ENCODE measurements at places on chromosomes 12 and 14.

GRCh38 chr14:41549282-41549681, 57.4 kb upstream of the LRFN5 start:
- DNase-seq, result no peak

DNA sequence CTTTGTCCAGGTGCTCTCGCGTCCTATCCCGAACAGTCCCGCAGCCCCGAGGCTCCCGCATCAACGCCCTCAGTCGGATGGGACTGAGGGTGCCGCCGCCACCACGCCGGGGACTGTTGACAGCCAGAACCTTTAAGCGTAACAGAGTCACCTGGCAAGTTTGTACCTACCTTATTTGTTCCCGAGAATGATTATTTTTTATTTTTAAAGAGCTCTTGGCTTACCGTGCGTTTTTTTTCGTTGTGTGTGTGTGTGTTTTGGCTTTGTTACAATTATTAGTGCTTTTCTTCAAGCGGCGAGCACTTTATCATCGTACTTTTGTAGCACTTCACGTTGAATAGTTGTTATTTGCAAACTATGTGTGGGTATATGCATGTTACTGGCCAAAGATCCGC, 463 bp downstream of the COA8 start:
- no peak for DNase-seq

- no peak for DNase-seq
These were observed 131.9 kb upstream of the CPM start for GRCh38 chr12:69064734-69065443.

DNA sequence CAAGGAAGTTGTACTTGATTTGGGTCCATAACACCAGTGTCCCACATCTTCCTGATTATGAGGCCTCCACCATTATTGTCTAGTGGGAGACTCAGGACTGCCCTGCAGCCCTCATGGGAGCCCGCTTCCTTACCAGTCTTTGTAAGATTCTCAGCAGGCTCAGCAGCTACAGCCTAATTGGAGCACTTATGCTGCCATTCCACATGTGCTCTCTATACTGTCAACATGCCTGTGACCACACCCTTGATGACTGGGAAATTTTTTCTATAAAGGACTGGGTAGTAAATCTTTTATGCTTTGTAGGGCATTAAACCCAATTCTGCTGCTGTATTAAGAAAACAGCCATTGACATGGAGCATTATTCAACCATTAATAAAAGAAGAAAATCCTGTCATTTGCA, 145.5 kb upstream of the IGF1 start:
- no peak for DNase-seq

GRCh38 chr14:69468949-69469348, 15.6 kb upstream of the PLEKHD1 start:
- DNase-seq, result no peak

DNA sequence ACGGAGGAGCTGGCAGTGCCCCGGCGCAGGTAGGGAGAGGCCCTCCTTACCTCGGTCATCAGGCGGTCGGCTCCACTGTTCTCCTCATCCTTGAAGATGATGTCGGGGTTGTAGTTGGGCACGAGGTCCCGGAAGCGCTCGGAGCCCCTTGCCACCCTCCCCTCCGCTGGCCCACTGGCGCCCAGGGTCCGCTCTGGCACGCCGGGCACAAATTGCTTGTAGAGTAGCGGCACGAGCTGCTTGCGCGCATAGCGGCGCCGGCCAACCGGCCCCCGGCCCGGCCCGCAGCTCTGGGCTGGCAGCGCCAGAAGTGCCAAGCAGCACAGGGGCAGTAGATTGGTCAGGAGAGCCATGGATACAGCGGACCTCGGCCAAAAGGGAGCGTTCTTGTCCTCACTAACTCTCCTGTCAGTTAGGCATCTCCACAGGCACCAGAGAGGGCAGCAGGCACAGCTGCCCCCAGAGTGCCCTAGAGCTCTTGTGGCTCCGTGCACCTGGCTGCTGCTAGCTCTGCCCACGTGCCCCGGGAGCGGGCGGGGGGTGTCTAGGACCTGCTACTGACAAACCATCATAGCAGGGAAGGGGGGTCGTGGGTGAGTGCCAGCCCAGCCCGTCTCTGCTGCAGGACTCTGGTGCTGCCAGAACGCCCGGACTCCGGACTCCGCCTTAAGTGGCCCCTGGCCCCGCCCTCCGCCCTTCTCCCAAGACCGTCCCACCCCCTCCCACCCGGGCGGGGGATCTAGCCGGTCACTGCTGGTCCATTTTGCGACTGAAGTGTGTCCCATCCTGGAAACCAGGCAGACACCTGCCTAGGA, at the start of gene DHH:
Gene DHH, minus strand, starts transcription at position 642 of the 815 bp plus-strand sequence. Its CDS starts 289 bp downstream, at position 353.
- DNase-seq, result peak; percentile 40

- DNase-seq, result no peak
These were observed 61.1 kb upstream of the FLRT2 start for GRCh38 chr14:85468816-85469215.

- DNase-seq, result no peak
These were observed 4.1 kb downstream of the PLXNC1 start for GRCh38 chr12:94152292-94153078.

DNA sequence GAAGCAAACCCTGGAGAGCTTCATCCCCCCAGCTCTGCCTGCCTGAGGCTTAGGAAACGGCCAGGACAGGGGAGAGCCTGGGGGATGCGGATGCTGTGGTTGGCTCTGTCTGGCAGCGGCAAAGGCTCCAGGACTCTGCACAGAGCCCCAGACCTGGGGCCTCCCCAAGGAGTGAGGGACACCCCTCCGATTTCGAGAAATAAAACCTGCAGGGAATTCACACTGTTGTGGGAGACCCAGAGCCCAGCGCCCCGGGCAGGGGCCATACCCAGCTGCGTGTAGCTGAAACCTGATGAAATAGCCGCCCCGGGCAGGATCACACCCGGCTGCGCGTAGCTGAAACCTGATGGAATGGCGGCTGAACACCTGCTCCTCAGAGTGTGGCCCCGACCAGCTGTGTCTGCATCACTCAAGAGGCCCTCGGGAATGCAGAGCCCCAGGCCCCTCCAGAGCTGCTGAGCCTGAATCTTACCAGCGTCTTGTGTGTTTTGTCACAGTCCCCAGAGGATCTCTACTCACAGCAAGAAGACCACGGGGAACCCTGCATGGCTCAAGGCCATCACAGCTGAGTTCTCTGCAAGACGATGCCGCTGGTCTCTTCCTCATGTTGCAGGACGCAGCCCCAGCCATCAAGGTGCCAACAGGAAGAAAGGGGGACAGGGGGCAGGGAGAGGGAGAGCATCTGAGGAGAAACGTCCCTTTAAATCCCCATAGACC, 46.5 kb upstream of the GALNT9 start:
- DNase-seq, result no peak

- no peak for DNase-seq
These were observed 271.9 kb downstream of the CPNE8 start for GRCh38 chr12:38633511-38633910.

GRCh38 chr12:63888908-63889635, 44.6 kb downstream of the SRGAP1 start:
- DNase-seq, result no peak

GRCh38 chr12:43309959-43310358, 242.0 kb downstream of the ADAMTS20 start:
- DNase-seq, result no peak

GRCh38 chr12:14948672-14949071, 10.3 kb upstream of the ERP27 start:
- DNase-seq, result peak; percentile 52

- peak; percentile 8 for DNase-seq
These were observed 69.2 kb upstream of the ARID2 start for GRCh38 chr12:45660330-45660729.

- no peak for DNase-seq
These were observed at the start of the genes FOXA1 and TTC6 for GRCh38 chr14:37594971-37595808. TSS of gene FOXA1 (minus strand) at chr14:37595249. CDS start at chr14:37594972, 277 bp downstream. TSS of gene TTC6 (plus strand) at chr14:37595629. CDS start at chr14:37622065, 26,436 bp downstream.

DNA sequence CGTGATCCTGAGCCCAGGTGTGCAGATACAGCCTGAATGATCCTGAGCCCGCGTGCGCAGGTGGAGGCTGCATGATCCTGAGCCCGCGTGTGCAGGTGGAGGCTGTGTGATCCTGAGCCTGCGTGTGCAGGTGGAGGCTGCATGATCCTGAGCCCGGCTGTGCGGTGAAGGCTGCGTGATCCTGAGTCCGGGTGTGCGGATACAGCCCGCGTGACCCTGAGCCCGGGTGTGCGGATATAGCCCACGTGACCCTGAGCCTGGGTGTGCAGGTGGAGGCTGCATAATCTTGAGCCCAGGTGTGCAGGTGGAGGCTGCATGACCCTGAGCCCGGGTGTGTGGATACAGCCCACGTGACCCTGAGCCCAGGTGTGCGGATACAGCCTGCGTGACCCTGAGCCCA, 20.3 kb downstream of the BRF1 start:
- no peak for DNase-seq

Measured in ELF-1 (cell line).